Stimulated activated CD8-positive, alpha-beta memory T cell treated with anti-CD3 and anti-CD28 coated beads, Interleukin-2, amount 100 ng/mL, for 1 hour (primary cell): ENCODE measurements at places on chromosomes 11 and 22.

DNA sequence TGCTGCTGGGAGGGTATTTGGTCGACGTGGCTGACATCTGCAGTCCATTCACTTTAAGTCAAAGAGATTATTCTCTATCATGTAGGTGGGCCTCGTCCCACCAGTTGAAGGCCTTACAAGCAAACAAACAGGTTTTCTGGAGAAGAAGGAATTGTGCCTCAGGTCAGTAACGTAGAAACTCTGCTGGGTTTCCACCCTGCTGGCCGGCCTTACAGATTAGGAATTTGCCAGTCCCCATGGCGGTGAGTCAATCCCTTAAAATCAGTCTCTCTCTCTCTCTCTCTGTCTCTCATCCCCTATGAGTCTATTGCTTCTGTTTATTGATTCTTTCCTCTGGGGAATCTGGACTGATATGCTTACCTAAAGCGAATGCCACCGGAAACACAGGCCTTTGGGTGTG, 75.4 kb upstream of the FGF3 start:
- DNase-seq: no peak

DNA sequence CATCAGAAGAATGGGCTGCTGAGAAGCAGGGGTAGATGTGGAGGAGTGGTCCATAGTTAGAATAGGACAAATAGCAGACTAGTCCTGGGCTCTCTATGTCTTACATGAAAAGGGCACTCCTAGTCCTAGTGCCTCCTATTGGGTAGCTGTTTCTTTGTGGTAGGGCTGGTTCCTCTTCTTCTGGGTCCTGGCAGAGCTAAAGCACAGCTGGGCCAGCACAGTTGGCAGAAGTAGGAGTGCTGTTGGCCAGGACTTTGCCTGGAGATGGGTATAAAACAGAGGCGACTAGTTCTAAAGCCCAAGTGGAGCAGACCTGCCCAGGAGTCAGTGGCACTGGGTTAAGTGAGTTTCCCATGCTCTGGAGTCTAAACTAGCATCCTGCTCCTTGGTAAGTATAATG, 55.2 kb downstream of the PPFIBP2 start:
- no peak for DNase-seq

DNA sequence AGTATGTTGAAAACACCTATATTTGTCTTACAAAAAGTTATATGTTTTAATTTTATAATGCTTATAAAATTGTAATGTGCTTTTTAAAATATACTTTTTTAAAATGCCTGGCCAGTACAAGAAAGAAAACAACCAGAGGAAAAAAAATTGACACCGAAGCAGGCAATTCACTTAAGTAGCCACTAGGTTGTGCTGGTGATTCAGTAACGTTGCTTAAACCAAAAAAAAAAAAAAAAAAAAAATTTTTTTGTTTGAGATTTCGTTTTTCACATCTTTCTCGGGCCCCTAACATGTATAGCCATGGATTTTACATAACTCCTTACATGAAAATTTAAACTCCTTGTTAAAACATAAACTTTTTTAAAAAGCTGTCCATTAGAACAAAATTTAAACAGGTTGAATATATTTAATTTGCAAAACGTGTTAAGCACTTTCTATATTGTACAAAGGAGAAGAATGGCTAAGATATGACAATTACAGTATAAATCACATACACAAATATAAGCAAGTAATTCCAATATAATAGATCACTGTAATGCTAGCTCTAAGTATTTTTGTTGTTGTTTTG, 9.2 kb downstream of the OR8B4 start:
- DNase-seq: no peak

DNA sequence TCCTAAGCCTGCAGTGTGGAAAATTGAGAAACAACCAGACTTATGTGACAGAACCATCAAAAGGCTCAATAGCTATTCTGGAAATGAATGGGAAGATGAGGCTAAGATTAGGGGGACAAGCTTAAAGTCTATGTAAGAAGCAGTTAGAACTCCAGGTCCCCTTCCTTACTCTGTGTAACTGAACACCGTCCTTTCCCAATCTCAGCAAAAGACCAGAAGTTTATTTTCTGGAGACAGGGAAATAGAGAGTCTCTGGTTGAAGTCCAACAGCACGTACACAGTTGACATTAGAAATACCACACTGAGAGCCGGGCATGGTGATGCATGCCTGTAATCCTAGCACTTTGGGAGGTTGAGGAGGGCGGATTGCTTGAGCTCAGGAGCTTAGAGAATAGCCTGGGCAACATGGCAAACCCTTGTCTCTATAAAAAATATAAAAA, 93.9 kb downstream of the CD44 start:
- DNase-seq: no peak

GRCh38 chr11:793556-793955, 3.7 kb upstream of the CEND1 start:
- DNase-seq: no peak

DNA sequence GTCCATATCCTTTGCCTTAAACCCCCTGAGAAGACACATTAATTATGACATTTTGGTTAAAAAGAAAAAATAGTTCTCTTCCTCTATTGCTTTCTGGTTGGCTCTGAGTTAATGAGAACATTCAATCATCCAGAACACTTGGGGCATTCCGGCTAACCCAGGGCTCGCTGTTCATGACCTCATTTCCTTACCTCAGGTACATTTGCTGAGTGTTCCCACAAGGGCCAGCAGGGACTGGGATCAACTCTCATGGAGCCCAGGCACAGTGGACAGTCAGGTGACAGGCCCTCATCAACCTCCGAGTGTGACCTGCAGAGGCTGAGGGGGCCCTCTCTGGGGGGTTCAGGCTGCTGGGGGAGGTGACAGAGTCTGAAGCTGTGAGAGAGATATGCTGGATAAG, 98.9 kb downstream of the MYO18B start:
- no peak for DNase-seq

GRCh38 chr11:95445746-95446333, 214.8 kb upstream of the SESN3 start:
- no peak for DNase-seq

DNA sequence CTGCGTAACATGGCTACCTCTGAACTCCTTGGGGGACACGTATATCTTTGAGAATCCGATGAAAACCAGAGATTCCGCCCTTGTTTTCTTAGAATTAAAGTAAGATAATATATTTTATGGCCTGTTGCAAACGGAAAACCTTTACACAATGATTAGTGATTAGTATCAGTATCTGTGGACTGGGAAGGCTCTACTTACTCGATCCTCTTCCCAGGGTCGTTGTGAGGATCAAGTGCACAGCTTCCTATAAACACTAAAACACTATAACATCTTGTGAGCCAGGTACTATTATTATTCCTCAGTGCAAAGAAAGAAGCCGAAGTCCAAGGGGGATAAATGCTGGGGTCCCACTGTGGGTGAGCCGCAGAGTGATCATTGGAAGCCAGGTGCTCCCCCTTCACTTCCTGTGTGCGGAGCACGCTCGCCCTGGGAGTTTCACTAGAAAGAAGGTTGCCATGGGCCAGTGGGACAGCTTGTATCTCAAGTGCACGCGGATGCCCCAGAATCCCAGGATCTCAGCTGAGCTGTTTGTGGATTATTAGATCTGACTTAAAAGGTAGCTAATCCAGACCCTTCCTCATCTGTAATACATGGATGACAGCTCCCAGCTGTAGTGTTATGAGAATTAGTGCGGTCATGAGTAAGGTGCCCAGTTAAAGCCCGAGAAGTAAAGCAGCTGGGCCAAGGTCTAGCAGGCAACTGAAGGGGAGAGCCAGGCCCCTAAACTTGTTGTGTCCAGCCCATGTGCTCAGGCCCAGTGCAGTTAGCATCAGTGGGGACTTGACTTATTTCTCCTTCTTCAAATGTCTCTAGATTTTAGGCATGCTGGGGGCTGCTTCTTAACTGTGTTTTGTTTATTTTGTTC, 839 bp downstream of the CBY1 start:
- no peak for DNase-seq

GRCh38 chr22:42939941-42940653, 74.9 kb downstream of the PACSIN2 start:
- DNase-seq: no peak

GRCh38 chr22:40332319-40332781, 13.9 kb upstream of the ADSL start:
- no peak for DNase-seq

DNA sequence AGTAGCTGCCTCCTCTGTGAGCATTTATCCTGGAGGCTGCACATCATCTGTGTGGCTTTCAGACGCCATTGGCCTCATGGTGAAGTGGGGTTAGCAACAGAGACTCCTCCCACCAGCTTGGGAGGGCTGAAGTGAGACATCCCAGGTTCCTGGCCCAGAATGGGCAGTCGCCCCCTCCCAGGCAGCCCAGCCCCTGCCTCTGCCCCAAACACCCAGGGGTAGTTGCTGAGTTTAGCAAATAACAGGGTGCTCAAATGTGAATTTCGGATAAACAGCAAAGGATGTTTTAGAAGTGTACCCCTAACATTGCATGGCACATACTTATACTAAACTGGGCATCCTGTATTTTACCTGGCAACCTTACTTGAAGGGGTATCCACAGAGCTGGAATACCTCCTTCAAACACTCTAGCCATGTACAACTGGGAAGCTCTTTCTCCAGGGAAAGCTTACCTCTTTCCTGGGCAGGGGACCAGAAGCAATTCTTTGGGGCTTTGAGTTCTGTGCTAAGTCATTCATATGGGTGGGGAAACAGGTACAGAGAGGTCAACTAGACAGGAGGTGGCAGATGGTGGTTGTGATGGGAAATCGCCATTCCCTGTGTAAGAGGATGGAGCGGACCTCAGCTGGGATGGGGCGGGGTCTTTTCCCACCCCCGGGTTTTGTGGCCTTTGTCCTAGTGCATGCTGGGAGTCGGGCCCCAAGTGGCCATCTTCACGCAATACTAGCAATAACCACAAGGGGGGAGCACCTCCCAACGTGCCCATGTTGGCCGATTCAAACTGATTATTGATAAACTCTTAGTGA, 19.3 kb downstream of the MTFP1 start:
- no peak for DNase-seq
